Camera-type eye (tissue), 1 donor: ENCODE measurements at places on chromosomes 5 and 9. TPM values are rescaled to one million over a fixed set of nuclear protein-coding genes. Genes with fewer than 3 reads are reported as not detected.

The PCDHAC1 gene
- 7.6 TPM for total RNA-seq

The SLC6A7 gene
- 0.11 TPM for total RNA-seq

The TPPP gene
- total RNA-seq, result 5.2 TPM

The FBXW5 gene
- 101 TPM for total RNA-seq

The SNX18 gene
- total RNA-seq, result 46.2 TPM

The DBH gene
- 0.11 TPM for total RNA-seq
